ENCODE measurements at places on chromosomes 13 and 19. TPM values are rescaled to one million over a fixed set of nuclear protein-coding genes. Genes with fewer than 3 reads are reported as not detected.

DNA sequence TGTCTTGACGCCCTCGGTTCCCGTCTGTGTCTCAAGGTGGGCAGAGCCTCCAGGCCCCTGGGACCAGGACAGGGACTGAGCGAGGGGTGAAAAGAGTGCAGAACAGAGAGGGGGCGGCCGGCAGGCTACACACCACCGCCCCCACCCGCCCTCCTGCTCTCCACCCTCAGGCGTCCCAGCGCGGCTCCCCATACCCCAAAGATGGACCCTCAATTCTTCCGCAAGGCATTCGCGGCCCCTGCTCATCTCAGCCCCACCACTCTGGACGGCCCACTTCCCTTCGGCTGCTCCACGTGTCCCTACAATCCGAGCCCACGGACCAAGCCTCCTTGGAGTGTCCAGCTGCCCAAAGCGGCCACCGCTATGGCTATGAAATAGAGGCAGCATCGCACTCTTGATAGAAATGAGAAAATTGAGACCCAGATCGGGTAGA lies 1.8 kb downstream of the KLF16 start:
- DNase-seq = no peak

Gene CEACAM19
- 2.9 TPM for total RNA-seq

Gene NLRP4
- not detected for total RNA-seq

Gene ZNF112
- 4.2 TPM for total RNA-seq

- DNase-seq = no peak
These were observed 202.0 kb downstream of the FOXO1 start for GRCh38 chr13:40464337-40465014.

- DNase-seq = peak; percentile 50
These were observed 673 bp downstream of the SPATA13 start for GRCh38 chr13:24161010-24161775.

GRCh38 chr19:32877323-32877912 lies 7.9 kb upstream of the SLC7A9 start:
- DNase-seq = no peak

Gene FFAR3
- not detected for total RNA-seq

DNA sequence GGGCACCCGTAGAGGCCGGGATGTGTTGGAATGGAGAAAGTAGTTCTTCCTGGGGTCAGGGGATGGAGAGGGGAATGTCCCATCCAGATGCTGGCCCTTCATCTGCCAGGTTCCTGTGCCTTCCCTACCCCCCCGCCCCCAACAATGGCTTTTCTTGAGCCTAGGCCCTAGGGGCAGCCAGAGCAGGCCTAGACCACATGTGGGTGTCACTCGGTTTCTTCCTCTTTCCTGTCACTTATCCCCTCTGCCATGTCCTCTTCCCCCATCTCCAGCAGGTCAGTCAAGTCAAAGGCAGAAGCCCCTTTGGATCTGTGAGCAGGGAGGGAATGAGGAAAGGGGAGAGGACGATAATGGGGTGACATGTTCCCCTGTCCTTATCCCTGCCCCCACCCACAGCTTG lies 36.4 kb downstream of the LYL1 start:
- DNase-seq = no peak

DNA sequence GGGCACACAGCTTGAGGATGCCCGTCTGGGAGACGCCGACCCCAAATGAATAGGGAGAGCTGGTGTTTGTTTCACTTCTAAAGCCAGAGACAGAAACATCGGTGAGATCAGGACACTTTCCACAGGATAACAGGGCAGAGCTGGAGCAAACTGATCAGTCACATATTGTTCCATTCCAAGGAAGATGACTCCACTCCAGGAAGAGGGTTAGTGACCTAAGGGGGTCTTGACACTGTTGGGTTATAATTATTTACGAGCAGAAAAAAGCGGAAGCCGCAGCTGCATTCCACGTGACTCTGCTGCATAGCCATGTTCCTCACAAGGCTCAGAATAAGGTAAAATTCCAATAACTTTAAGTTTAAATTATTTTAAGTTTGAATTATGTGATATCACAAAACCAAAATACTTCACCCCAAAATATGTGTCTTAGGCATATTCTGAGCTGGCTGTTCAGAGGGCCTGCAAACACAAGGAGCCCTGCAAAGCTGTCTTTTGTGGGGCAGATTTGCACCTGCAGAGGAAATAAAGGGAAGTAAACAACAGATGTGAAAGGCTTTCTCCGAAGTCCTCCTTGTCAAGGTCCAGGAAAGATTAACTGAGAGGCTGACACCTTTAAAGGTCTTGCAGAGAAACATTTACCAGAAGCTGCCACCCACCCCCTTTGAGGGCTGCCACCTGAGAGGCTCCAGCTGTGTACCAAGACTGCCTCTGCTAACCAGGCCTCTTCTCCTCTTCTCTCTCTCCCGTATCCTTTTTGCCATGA lies 819.2 kb downstream of the UQCRFS1 start:
- DNase-seq = no peak

DNA sequence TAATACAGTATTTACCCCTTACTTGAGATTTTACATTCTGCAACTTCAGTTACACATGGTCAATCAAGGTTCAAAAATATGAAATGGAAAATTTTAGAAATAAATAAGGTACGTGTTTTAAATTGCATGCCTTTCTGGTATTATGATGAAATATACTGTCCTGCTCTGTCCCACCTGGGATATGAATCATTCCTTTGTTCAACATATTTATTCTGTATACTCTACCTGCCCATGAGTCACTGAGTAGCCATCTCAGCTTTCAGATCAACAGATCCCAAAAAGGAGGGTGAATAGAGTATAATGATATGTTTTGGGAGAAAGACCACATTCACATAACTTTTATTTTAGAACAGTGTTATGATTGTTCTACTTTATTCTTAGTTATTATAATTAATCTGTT lies 37.8 kb downstream of the STOML3 start:
- no peak for DNase-seq

GRCh38 chr13:45630791-45631190 lies 15.3 kb upstream of the ERICH6B start:
- no peak for DNase-seq

Gene RGS9BP
- total RNA-seq = 1.0 TPM

Gene MPV17L2
- 14.1 TPM for total RNA-seq

Gene RXFP2
- total RNA-seq = not detected

- DNase-seq = no peak
These were observed 501.5 kb downstream of the SUCLA2 start for GRCh38 chr13:47499358-47500150.

Gene ZGLP1
- 2.5 TPM for total RNA-seq

Gene CRX
- not detected for total RNA-seq

All from Caco-2 (cell line).